ENCODE measurements at places on chromosomes 5 and 9.

DNA sequence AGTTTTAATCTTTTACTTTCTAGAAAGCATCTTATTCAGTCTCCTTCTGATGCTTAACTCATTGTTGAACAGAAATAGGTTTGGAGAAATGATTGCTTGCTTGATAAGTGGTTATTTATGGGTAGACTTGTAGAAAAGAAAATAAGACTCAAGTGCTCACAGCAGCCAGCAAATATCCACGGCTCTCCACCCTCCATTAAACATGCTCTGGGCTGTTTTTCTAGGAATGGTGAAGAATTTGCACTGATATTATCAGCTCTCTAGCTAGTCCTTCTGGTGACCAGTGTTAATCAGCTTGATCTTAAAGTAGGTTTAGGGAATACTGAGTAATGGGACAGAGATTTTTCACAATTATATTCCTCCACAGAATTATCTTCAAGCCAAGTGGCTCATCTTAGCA is 60.6 kb downstream of the SLC1A3 start:
- DNase-seq, result no peak

- DNase-seq, result no peak
These were observed 45.2 kb downstream of the FGD3 start for GRCh38 chr9:92992549-92992948.

- no peak for DNase-seq
These were observed 22.4 kb downstream of the LHX6 start for GRCh38 chr9:122206118-122207046.

- no peak for DNase-seq
These were observed 662.1 kb upstream of the FTMT start for GRCh38 chr5:121189342-121190305.

GRCh38 chr5:66617226-66617861 is 21.2 kb downstream of the MAST4 start:
- DNase-seq, result no peak

DNA sequence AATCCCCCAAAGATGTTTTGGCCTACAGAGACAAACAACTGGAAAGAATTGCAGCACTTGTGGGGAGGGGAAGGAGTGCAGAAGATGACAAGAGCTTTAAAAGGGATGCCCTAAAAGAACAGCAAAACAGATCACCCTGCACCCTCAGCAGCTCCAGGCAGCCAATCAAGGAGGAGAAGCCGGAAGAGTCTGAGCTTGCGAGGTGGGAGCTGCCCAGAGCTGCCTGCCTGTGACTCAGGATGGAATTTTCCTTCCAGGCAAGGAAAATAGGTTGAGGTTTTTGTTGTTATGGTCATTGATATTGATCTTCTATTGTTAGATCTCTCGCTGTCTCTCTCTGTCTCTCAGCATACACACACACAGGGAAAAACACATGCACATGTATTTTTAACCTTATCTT is 70.3 kb upstream of the MAP1B start:
- DNase-seq, result no peak

DNA sequence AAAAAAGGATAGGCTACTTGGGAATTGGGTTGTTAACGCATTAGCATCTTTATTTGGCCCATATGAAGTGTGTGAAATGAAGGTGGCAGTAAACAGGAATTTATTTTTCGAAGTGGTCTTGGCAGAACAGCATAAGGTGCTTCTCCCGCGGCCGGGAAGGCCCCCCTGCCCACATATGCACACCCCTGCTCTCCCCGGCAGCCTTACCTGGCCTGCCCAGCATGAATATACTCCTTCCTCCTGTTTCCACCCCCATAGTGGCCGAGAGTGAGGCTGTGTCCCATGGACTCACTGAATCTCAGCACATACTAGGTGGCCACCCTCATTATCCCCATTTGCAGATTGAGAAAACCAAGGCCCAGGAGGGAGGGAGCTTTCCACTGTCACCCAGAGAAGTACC is 54.0 kb upstream of the OLFM1 start:
- no peak for DNase-seq

GRCh38 chr5:26877154-26877553 is 161.2 kb downstream of the CDH9 start:
- no peak for DNase-seq

DNA sequence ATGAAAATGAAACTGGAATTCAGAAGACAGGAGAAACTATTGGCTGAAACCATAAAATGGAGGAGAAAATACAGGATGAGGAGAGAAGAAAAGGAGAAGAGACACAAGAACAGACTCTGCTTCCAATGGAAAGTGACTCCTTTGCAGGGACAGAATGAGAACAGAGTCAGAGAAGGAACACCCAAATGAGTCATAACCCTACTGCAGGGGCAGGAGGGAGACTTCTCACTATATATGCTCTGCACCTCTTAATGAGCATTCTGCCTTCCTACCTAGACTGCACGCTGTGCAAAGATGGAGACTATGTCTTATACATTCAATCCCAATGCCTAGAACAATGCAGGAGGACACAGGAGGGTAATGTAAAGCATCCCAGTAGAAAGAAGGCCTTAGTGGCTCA is 2.1 kb downstream of the SAXO1 start:
- DNase-seq, result no peak

DNA sequence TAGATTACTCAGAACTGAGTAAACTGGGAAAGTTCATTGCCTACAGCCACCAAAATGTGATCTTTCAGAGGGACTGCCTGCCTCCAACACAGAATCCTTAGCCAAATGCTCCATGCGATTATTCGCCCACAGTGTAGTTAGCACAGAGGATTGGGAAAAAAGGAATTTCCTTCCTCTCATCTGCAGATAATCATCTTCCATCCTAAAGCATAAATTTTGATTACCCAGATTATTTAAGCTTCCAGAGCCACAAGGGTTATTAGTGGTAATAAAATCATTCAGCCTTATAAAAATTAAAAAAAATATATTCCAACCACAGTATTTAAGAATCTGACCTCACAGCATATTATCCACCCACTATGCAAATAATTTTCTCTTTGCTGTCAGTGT is 285.3 kb upstream of the GRAMD2B start:
- no peak for DNase-seq

DNA sequence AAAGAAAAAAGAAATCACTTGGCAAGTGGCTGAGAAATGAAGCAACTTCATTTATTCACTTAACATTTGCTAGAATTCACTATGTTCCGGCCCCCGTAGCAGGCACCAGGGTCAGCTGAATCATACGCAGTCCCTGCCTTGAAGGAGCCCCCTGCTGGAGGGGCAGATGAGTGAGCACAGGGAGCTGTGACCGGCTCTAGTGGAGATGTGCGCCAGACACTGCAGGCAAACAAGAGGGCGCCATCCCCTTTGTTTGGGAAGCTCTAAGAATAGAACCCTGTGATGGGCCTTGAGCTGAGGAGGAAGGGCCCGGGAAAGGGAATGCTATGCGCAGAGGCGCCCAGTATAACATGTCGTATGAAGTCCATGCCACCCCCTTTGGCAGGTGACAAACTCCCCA is 20.2 kb upstream of the RPL26L1 start:
- no peak for DNase-seq

DNA sequence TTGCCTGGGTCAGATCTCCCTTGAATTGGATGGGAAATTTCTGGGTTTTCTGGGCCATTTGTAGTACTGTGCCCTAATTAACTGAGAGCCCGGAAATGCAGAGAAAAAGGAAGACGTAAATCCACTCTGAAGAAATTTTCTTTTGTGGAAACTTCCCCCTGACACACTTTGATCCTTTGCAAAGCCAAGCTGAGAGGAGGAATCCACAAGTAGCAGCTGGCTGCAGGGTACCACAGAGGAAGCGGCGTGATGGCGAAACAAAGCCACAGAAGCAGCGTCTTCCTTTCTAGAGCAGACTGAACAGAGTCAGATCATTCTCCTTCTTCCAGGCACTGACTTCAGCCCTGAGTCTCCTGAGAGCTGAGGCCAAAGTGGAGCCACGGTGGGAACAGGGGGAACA is 47.1 kb upstream of the ZNF354A start:
- no peak for DNase-seq

- DNase-seq, result no peak
These were observed 193.3 kb downstream of the NTRK2 start for GRCh38 chr9:84862810-84863287.

GRCh38 chr9:36110434-36110833 is 26.1 kb upstream of the GLIPR2 start:
- no peak for DNase-seq

- no peak for DNase-seq
These were observed 42.3 kb downstream of the MARCHF3 start for GRCh38 chr5:126988021-126988569.

DNA sequence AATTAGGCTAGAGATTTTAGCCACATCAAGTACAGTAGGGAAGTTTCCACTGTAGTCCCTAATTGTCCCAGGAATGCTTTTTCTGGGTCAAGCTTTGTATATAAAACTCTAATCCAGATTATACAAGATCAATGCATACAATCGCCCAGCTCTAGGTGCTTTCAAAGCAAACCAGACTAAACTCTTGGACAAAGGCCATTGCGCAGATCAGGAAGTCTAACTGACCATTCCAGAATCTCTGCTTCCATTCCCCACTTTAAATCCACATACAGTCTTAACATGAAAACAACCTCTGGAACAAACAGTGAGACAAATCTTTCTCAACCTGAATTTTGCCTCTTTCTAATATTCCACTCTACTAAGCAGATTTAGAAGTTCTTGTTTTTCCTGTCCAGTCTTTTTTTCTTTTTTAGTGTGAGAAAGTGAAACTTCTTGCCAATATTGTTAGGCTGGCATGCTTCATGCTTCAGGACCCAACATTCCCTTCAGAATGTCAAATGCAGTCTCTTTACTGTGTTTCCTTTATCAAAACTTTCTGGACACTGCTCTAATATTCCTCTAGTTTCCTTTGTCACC is 76.1 kb downstream of the ITGA1 start:
- DNase-seq, result no peak

DNA sequence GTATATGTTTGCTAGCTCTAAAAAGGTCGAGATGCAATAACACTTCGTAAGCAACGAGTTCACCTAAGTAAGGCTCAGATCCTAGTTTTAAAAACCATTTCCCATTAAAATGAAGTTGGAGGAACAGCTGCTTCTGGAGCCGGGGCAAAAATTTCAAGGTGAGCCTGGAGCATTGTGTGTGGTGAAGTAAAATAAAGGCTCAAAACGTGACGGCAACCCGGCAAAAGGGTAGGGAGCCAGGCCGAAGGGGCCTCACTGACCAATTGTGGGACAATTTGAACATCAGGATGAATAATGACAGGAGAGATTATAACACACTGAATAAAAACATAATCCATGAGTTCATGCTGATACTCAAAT is 20.1 kb downstream of the BTNL9 start:
- no peak for DNase-seq

DNA sequence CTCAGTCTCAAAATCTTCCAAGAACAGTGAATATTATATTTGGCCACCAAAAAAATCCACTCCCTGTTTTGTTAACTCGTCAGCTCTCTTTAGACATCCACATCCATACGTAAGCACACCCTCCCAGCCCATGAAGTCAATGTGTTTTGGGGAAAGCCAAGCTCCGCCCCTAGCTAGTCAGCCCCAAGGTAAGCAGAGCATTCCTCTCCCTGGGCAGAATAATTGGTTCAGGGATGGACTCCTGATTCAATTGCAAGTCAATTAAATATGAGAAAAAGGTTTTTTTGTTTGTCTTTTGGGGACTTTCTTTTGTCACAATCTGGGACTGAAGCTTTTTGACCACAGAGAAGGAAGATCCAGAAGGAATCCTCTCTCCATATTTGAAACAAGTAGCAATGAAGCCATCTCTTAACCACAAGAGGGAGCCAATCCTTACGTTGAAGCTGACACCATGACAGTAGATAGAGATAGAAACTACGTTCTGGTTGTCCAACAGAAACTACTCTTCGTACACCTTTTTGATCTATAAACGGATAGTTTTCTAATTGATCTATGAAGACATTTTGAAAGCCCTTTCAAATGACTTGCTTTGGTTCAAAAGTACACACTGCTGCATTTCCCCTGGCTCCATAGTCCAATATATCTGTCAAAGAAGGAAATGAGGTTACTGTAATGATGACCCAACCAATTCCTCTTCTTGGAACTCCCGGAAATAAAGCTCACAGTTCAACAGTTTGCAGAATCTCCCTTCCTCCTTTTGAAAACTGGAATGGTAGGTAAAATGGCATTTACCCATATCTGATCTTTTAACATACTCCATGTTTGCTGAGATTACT is 166.4 kb downstream of the TLE1 start:
- no peak for DNase-seq

DNA sequence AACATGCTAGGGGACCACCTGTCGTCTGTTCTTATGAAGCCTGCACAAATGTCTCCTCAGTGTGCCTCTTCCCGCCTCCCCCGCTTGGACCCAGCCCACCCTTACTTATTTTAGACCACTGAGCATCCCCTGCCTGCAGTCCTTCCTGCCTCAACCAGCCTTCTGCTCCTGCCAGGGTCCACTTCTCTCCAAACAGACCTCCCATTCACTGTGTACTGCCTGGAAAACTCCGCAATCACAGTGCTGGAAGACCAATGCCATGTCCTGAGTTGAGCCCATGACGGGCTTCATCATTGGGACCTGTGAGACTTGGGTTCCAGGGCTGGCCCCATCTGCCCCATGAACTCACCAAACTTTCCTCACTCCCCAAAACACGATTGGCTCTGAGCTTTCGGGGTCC is 309.4 kb downstream of the IRX1 start:
- no peak for DNase-seq

- no peak for DNase-seq
These were observed 57.2 kb upstream of the LPAR1 start for GRCh38 chr9:111095441-111095840.

- no peak for DNase-seq
These were observed 3.4 kb downstream of the IL13 start for GRCh38 chr5:132661231-132662003.

GRCh38 chr9:15982182-15982581 is 429.3 kb downstream of the CCDC171 start:
- DNase-seq, result no peak

GRCh38 chr5:84863020-84863419 is 478.3 kb upstream of the EDIL3 start:
- DNase-seq, result no peak

DNA sequence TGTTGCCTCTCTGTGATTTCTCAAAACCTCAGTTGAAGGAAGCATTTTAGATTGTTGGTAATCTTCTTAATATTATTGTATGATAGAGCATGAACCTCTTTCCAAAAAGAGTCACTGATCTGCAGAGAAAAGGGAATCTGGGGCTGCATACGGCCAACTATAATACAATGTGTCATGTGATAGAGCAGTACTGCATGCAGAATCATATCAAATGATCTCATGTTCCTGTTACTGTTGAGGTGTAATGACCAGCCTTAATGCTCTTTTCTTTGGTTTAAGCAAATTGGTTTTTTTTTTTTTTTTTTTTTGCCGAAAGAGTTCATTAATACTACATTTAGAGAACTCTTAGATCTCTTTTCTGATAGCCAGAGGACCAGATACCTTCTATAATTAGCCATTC is 12.9 kb upstream of the MSMP start:
- no peak for DNase-seq

DNA sequence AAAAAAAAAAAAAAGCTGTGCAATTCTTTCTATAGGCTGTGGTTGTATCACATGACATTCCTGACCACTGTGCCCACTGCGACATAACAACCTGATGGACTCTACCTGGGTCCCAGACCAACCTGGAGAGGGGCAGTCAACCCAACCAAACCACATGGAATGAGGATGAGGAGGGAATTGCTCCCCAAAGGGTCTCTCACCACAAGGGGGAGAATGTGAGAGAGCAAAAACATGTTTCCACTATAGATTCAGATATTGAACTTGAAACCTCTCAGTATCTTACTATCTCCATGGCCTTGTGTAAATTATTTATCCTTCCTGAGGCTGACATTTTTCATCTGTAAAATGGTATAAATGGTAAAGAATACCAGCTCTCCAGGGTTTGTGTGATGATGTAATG is 66.9 kb upstream of the SV2C start:
- DNase-seq, result no peak

GRCh38 chr5:69416180-69416579 is 1.3 kb downstream of the MARVELD2 start:
- DNase-seq, result no peak

GRCh38 chr9:34701769-34702736 is 7.9 kb downstream of the CCL21 start:
- DNase-seq, result peak; percentile 72

All from stimulated activated CD8-positive, alpha-beta memory T cell treated with anti-CD3 and anti-CD28 coated beads, Interleukin-4, amount 100 ng/mL, for 1 hour (primary cell).